ENCODE measurements at places on chromosomes 2 and 18.

GRCh38 chr2:40485318-40485717, 33.4 kb upstream of the SLC8A1 start:
- no peak for DNase-seq

- no peak for DNase-seq
Measured at GRCh38 chr2:216920143-216920876, 60.4 kb upstream of the TNP1 start.

DNA sequence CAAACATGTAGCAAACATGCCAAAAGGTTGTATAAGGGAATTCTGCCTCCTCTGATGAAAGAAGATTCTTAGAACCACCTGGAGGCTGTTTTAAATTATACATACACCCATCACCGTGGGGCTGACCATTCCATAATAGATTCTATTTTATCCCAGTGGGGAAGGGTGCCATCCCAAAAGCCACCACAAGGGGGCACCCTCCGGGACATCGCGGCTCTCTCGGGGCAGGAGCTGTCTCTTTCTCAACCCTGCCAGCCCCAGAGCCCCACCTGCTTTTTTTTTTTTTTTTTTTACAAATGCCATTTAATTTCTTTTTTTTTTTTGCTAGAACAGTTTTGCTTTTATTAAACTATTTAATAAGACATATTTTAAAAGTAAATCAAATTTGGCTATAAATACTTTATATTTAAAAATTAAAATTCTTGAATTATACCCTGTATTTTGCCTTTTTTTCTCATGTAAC, 8.6 kb upstream of the MTCL1 start:
- DNase-seq: peak; percentile 58

DNA sequence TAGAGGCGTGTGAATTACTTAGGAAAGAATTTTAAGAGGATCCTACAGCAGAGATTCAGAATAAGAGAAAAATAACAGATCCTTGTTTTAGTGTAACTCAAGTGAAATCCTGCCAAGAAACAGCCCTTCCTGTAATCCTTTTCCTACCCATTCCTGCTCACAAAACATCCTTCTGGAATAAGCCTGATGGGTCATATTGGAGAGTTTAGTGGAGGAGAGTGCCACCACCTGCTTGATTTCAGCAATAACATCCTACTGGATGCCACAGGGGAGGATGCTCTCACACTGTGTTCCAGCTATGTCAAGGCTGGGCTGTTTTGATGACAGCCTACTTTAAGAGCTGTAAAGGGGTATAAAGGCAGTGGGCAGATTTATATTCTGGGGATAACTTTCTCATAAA, 54.8 kb upstream of the CCDC178 start:
- DNase-seq: no peak

Measured in activated CD4-positive, CD25-positive, alpha-beta regulatory T cell treated with anti-CD3 and anti-CD28 coated beads, Interleukin-2, amount 50 U/mL, for 16 hours (primary cell).